ENCODE measurements at places on chromosomes 13 and 19.

DNA sequence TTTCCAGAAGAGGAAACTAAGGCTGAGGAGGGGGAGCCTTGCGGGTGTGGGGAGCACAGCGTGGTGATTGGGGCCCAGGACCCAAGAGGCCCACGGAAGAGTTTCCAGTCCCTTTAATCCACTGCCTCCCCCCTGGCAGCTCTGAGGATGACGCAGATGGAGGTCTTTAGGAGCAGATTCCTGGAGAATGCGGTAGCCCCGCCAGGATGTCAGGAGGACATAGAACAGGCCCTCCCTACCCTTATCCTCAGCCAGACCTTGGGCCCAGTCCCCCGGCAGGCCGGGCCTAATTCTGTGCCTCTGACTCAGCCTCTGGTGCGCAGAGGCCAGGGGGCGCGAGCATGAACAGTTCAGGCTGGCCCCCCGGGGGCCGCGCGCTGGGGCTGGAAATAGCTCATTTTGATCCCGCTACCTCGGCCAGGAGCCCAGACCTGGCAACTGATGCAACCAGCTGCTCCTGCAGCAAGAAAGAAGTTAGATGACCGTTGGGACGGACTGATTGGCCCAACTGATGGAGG lies 461 bp upstream of the HSPB6 start:
- no peak for DNase-seq

DNA sequence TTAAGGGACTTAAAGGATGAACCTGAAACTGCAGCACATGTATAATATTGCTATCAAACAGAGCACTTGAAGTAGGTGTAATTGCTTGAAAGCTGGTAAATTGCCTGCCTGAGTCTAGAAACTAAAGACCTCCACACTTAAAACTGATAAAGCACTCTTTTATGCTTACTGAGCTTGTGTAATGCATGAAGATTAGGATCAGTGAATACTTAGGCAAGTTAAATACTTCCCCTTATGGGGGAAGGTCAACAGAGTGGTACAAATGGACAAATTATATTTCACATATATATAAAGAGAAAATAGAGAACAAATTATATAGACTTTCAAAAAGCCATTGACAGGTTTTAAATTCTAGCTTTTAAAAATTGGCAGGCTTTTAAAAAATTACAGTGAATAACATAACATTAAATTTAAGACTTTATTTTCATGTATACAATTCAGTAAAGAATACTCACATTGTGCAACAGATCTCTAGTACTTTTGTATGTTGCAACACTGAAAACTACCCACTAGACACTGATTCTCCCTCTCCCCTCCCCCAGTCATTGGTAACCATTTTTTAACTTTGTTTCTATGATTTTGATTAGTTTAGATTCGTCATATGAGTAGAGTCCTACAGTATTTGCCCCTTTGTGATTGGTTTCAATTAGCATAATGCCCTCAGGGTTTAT lies 23.9 kb downstream of the PIBF1 start:
- no peak for DNase-seq

- DNase-seq: no peak
These were observed at the start of gene SERP2 for GRCh38 chr13:44373601-44374347. Gene SERP2, plus strand, starts transcription at chr13:44373824. Its CDS starts 202 bp downstream, at chr13:44374026.

- no peak for DNase-seq
These were observed 561.7 kb downstream of the DIAPH3 start for GRCh38 chr13:59601993-59602392.

GRCh38 chr19:30530751-30531150 lies 158.6 kb downstream of the ZNF536 start:
- no peak for DNase-seq
